ENCODE measurements at places on chromosomes 7 and 10.

DNA sequence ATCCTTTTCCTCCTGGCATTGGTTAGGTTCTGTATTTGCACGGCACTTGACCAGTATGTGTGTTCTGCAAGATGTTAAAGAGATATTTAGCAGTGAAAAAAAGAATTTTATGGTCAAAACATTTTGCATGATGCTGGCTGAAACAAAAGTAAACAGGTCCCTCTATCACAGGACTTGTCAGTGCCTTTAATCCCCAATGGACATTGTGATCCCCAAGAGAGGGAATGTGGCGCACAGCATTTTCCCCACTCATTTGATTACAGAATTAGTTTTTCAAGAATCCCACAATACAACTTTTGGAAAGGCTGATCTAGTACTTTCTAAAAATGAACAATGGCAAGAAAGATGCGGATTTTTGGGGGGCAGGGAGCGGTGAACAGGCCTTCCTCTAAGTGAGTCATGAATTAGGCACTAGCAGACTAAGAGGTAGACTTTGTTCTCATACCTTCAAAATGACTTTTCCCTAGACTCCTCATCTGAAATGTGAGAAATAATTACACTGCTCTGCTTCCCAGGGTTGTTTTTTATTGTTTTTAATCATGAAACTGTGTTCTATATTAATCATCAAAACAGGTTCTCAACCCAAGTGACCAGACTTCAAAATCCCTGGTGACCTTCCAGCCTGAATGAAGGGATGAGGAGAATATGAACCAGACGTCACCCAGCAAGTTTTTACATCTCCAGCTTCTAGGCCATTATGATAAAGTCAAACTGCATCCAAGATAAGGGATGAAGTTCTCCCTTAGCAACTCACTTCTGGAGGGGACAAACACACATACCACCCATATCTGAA is 8.6 kb downstream of the FBXW4 start:
- no peak for DNase-seq

DNA sequence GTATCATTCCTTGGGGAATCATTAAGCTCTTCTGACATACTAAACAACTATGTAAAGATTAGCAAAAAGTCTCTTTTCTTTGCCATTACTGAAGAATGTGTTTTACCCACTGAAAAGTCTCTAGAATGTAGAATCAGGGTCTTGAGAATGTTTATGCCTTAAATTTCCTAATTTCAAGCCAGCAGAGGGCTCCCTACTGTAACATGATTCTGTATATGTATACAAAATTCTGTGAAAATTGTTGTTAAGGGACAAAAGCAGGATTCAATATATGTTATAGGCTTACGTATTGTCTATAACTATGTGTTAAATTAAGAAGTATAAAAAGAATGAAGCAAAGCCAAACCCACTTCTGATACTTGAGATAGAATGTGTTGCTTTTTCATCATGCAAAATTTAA is 296.9 kb upstream of the DGKB start:
- peak; percentile 2 for DNase-seq

- DNase-seq, result no peak
Observed at GRCh38 chr7:151623766-151624165, 104.1 kb upstream of the RHEB start.

GRCh38 chr10:106107706-106108105 is 1056.8 kb downstream of the SORCS1 start:
- no peak for DNase-seq

DNA sequence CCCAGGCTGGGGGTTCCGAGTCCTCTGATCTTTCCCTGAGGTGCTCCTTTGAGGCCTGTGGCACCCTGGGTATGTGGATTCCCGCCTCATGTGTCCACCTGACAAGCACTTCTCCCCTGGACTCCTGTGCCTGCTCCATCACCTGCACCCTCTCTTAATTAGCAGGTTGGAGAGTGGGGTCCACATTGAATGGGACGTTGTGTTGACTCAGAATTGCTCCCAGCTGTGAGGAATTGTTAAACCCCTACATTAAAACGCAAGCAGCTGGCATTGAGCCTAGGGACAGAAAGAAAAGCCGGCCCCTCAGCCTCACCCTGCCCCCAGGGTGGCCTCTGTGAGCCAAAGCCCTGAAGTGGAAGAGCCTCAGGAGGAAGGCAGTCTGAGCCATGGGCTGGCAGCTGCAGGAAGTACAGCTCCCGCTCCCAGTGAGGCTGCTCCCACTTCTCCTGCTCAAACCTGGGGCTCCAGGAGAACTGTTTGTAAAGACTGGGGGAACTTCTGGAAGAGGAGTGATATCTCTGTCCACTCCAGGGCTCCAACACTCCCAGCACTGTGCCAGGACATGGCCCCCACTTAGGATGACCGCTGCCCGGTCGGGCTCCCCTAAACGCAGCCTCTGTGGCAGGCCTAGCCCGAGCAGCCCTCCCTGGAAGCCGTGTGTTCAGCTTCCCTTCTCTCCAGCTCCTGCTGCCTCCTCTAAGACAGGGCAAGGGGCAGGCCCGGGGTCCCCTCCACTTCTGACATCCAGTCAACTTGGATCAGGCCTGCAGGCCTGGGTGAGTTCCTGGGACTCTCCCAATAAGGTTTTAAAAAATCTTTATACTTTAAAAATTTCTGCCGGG is 1.8 kb upstream of the OPN4 start:
- no peak for DNase-seq

DNA sequence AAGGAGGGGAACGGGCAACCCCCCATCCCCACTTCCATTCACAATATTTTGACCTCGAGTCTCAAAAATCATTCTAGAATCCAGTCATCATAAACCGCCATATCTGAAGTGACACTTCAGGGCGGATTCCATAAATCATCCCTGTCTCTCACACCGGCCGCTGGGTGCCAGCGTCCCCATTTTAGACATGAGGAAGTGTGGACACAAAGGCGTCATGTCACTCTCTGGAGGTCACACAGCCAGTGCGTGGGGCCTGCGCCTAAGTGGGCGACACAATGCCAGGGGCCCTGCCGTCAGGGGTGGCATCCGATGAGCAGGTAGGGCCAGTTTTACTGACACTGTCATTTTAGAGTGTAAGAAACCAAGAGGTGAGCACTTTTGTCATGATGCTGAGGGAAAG is 19.5 kb downstream of the KCNH2 start:
- DNase-seq, result no peak

DNA sequence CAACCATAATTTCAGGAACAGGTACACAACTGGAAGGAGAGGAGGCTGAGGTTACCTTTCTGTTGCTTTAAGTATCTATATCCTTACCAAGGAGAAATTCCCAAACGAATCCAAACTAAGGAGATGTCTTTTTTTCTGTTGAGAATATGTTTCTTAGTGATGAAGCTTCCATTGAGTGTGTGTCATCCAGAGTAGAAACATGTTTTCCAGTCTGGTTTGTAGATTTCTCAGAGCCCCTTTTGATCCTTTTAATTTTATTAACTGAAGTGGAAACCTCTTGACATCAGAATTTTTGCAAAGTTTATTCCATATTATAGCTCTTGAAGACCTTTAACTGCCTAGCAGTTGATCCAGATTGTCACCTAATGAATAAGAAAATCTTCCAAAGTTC is 207.1 kb upstream of the FERD3L start:
- DNase-seq, result peak; percentile 33

DNA sequence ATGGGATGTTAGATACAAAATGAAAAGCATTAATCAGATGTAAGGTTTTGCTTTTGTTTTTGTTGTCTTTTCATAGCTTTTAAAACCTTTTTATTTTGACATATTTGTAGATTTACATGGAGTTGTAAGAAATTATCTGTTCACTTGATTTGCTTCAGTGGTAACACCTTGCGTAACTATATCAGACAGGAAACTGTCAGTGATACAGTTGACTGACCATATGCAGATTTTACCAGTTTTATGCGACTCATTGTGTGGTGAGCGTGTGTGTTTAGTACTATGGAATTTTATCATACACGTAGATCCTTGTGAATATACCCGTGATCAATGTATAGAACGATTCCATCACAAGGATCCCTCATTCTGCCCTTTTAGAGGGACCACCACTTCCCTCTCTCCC is 701.4 kb downstream of the SUGCT start:
- no peak for DNase-seq
